AG08395 (cell line): ENCODE measurements at places on chromosomes 2 and 18.

DNA sequence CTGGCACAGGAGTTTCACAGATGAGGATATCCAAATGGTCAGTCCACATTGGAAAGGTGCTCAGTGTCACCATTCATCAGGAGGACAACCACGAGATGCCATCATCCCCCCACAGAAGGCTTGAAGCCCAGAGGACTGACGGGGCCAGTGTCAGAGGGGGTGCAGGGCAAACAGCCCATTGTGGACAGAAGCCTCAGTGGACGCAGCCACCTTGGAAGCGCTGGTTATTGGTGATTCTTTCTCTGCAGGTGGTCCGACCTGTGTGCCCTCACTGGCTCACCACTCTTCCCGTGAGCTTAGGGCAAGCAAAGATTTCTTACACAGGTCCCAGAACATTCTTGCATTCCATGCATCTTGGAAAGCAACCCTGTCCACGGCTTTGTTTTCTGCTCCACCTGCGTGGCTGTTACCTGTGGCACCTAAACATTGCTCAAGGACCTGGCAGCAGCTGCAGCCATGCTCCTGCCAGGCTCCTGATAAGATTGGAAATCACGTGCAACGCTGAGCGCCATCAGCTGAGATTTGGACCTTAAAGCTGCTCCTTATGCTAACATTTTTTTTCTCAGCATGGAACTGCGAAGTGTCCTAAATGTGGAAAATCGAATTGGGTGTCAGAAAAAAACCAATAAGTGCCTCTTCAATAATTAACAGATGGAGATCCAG is 110.9 kb upstream of the CTDP1 start:
- DNase-seq = no peak

GRCh38 chr2:69948032-69948962 is 13.1 kb downstream of the ASPRV1 start:
- DNase-seq = peak; percentile 55

DNA sequence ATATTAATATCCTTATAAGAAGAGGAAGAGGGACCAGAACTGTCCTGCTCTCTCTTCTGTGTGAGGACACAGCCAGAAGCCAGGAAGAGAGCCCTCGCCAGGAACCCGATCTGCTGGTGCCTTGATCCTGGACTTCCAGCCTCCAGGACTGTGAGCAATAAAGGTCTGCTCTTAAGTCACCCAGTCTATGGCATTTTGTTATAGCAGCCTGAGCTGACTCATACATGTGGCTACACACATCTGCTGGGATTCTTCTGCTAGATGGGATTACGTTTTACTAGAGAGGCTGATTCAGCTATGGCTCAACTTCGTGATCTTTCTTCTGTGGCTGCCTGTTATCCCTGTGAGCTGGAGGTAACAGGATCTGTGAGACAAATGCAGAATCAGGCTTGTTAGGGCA is 29.6 kb downstream of the ARL4C start:
- DNase-seq = peak; percentile 25

GRCh38 chr2:239545741-239546392 is 145.0 kb upstream of the HDAC4 start:
- no peak for DNase-seq

- no peak for DNase-seq
Measured at GRCh38 chr18:2680216-2680792, 24.8 kb downstream of the SMCHD1 start.

DNA sequence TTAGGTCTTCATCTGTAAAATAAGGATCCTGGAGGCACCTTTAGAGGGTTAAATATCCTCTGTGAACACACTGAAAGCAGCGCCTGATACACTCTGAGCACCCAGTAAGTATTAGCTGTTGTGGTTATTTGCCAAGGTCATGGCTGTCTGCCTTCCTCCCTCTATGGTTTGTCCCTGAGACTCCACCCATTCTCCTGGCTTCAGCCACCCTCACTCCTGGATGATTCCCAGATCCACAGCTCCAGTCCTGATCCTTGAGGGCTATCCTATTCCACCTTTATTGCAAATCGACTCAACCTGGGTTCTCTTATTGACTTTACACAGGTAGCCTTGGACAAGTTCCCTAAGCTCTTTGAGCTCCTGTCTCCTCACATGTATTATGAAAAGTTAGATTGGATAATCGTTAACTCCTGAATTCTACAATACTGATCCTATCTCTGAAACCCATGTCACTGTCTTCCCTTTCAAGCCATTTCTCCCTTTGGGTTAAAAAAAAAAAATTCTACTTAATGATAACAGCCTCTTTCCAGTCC is 162.3 kb downstream of the LAMA3 start:
- no peak for DNase-seq

DNA sequence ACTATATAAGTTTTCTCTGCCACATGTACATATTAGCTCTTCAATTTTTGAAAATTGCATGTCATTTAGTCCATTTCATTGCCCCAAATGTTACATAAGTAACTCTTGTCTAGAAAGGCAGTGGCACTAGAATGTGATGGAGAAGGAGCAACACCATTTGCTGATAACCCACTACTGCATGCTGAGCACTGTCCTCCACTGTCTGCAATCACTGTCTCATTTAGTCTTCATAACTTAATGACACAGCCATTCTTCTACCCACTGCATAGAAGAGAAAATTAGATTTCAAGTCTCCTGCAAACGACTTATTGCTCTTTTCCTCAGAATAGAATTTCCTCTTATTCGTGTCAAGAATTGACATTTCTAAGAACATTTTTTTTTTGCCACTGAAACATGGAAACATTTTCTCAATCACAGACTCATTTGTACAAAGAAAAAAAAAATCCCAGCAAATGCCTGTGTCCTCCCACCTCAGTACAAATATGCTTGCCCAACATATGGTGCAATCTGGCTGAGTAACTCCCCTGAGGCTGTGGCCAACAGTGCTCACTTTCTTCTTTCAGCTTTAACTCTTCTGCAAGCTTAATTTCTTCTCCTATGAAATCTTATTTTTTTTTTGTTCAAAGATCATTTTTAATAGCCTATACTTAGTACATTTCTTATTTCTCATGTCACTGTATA is 768.6 kb upstream of the HS6ST1 start:
- DNase-seq = peak; percentile 17

DNA sequence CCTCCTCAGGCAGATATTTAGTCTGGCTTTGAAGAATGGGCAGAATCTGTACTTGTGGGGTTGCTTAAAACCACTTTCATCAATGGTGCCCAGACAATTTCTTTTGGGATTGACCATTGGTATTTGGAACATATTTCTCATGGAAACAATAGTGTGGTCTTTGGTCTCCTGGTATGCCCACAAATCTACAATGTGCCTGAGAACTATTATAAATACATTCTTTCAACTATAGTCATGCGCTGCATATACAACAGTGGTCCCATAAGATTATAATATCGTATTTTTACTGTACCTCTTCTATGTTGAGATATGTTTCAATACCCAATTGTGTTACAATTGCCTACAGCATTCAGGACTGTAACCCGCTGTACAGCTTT is 34.8 kb upstream of the PPP4R1 start:
- DNase-seq = no peak

- DNase-seq = peak; percentile 83
Measured at GRCh38 chr18:59744271-59744721, 47.1 kb upstream of the CCBE1 start.

DNA sequence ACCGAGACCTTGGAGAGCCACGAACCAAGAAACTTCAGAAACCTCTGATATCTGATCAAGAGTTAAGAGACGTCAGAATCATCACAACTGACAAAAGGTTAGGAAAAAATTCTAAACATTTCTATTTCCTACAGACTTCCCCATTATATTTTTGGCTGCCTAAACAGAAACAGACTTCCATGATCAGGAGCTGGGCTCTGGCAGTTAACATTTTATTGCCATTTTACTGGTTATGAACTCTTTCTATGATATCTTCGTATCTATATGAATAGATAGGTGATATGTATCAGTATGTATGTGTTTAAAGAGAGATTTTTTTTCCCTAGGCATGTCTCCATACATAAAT is 31.1 kb upstream of the PPP1R1C start:
- DNase-seq = no peak

GRCh38 chr18:8381821-8382459 is 227.3 kb upstream of the RAB12 start:
- no peak for DNase-seq

DNA sequence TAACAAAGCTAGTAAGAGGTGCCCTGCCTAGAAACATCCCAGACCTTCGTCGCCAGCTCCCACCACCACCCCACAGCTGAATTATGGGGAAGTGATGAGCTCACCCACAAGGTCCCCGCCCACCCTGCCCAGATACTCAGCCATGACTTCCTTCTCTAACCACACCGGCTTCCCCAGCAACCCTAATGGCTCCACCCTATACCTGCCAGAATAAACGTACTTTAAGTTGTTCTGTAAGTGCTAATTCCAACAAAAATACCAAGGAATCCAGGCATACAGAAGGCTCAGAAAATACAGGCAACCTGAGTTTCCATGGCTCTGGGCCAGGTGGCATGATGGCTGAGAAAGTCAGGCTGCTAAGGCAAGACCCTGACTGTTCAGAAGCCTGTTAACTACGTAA is 39.1 kb downstream of the TMEM163 start:
- DNase-seq = no peak

GRCh38 chr2:237465515-237466148 is 21.4 kb upstream of the MLPH start:
- DNase-seq = peak; percentile 45

DNA sequence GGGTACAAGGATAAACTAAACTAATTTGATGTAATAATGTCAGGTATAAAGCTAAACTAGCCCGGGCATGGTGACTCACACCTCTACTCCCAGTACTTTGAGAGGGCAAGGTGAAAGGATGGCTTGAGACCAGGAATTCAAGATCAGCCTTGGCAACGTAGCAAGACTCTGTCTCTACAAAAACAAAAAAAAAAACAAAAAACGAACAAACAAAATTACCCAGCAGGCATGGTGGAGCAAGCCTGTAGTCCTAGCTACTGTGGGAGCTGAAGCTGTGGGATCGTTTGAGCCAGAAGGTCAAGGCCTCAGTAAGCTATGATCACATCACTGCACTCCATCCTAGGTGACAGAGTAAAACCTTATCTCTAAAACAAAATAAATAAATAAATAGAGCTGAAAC is 131.8 kb upstream of the KYNU start:
- DNase-seq = no peak

DNA sequence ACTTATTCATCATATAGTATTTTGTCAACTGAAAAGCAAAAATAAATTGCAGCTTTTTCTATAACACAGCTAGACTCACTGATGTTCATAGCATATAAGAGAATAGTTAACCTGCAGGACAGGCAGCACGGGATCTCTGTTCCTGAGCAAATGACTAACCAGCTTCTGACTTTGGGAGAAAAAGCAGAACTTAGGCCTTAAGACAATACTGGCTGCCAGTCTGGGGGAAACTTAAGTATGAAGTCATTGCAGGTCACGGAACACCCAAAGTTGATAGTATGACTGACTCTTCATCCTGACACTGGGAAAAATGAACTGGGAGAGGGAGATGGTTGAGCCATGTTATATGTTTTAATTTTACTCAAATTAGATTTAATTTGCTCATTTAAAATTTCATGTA is 113.0 kb downstream of the DPP4 start:
- no peak for DNase-seq

DNA sequence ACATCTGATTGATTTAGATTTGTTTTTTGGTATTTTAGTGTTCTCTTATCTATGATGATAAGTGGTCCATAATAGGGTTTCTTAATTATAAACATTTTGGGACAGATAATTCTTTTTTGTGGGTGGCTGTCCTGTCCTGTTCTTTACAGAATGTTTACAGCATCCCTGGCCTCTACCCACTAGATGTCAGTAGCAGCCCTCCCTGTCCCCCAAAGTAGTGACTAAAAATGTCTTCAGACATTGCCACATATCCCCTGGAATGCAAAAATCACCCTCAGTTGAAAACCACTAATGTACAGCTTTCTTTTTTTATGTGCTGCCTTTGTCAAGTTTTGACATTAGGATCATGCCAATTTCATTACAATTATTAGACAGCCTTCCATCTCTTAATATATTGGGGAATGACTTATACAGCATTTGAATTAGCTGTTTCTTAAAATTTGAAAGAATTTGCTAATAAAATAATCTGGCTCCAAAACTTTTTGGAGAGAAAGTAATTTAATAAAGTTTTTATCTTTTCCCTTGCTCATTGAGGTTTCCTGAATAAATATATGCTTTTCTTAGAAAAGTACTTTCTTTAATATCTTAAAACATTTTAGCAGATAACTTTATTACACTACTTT is 19.5 kb downstream of the WIPF1 start:
- DNase-seq = peak; percentile 56

- peak; percentile 77 for DNase-seq
Measured at GRCh38 chr2:149743842-149744448, 156.4 kb upstream of the MMADHC start.

DNA sequence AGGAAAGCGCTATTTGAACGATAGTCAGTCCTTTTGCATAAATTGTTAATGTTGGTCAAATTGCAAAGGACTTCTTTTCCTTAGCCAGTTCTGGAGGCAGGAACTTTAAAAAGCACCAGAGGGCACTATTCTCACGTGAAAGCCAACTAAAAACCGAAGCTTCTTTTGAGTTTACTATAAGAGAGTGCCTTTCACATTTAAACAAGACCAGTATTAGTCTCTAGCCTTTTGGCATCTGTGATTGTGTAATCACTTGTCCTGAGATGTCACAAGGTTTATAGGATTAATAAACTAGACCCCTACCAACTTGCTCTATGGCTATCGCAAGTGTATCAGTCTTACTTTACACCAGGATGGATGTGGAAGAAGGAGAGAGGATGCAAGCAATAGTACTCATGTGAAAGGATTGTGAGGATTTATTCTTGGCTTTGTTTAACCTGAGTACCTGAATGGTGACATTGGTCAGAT is 14.4 kb upstream of the STAT4 start:
- DNase-seq = peak; percentile 63

DNA sequence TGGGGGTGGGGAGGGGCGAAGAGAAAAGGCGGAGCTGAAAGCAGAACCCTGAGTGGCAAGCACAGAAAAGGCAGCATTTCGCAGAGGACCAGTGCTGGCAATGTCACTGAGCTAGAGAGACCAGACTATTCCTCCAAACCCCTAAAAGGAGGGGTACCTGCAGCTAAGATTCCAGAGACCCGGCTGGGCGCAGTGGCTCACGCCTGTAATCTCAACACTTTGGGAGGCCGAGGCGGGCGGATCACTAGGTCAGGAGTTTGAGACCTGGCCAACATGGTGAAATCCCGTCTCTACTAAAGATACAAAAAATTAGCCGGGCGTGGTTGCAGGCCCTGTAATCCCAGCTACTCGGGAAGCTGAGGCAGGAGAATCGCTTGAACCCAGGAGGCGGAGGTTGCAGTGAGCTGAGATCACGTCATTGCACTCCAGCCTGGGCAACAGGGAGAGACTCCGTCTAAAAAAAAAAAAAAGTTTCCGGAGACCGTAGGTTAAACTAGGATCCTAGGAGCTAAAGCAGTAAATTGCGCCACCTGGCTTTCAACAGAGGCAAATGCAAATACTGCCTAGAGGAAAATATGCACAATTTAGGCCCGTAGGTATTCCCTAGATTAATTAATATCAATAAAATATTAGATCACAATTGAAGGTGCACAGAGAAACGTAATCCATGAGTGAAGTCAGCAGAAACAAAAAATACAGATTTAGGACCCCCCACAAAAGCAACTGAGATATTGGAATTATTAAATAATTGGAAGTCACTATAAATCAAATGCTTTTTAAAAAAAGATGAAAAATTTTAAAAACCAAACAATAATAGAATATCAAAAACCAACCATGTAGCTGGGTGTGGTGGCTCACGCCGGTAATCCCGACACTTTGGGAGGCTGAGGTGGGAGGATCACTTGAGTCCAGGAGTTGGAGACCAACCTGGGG is 4.9 kb downstream of the UCN start:
- peak; percentile 82 for DNase-seq

- peak; percentile 67 for DNase-seq
Measured at GRCh38 chr18:48832938-48833700, 117.6 kb downstream of the SMAD7 start.
